ENCODE measurements at places on chromosomes 7 and 10.

DNA sequence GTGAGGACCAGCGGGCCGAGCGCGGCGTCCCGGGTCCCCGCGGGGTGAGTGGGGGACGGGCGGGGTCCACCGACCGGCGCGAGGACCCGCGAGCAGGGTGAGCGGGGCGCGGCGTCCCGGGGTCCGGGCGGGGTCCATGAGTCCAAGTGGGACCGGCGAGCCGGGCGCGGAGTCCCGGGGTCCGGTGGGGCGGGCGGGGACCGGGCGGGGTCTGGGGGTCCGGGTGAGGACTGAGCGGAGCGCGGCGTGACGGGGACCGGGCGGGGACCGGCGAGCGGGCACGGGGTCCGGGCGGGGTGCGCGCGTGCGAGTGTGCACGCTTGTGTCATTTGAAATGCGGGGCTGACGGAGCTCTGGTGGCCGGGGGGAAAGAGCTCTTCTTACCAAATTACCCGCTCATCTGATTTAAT, 765 bp downstream of the CELF2 start:
- DNase-seq = peak; percentile 1

DNA sequence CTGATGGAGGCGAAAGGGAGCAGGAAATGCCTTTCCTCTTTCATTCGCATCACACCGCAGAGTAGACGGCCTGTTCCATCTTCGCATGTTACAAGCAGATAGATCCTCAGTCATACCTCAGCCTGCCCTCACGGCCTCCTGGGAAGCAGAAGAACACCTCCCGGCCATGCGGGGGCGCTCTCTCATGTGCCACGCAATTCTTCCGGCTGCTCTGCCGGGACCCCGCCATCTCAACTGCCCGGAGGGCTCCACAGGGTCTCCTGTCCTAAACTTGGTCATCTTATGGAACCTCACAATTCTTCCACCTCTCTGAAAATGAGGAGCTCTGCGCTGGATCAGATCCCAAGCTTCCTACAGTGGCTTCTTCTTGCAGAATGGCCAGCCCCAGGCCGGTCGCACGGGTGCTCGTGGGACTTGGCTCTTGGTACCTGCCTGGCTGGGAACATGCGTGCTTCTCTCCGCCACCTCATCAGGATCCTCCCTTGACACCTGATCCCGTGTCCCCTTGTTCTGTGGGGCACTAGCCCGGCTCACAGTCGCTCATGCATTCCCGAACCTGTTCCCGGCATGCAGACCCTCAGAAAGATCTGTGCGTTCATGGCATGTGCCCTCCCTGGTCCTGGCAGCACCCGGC, 262.8 kb upstream of the SHH start:
- DNase-seq = no peak

GRCh38 chr7:78111386-78111785, 312.8 kb downstream of the PHTF2 start:
- no peak for DNase-seq

- DNase-seq = no peak
These were observed 19.2 kb downstream of the ITPRIP start for GRCh38 chr10:104318810-104319741.

GRCh38 chr7:28956608-28957063, 1.5 kb downstream of the TRIL start:
- no peak for DNase-seq

DNA sequence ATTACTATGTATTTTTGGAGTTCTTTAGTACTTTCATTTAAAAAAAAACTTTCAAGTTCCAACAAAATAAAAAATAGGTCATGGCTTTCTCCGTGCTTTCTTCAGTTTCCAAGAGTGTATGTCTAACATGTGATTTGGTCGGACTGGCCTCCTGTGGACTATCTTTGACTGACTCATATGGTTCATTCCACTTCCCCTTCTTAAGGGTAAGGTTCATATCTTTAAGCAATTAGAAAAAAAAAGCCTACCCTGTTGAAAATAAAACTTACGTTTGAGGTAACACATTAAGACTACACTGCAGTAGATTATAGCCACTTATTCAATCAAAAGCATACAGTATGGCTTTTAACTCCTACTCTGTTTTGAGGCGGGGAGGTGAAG, 112.8 kb upstream of the AHR start:
- peak; percentile 2 for DNase-seq

GRCh38 chr7:28558236-28558635, 145.9 kb downstream of the CREB5 start:
- DNase-seq = no peak

DNA sequence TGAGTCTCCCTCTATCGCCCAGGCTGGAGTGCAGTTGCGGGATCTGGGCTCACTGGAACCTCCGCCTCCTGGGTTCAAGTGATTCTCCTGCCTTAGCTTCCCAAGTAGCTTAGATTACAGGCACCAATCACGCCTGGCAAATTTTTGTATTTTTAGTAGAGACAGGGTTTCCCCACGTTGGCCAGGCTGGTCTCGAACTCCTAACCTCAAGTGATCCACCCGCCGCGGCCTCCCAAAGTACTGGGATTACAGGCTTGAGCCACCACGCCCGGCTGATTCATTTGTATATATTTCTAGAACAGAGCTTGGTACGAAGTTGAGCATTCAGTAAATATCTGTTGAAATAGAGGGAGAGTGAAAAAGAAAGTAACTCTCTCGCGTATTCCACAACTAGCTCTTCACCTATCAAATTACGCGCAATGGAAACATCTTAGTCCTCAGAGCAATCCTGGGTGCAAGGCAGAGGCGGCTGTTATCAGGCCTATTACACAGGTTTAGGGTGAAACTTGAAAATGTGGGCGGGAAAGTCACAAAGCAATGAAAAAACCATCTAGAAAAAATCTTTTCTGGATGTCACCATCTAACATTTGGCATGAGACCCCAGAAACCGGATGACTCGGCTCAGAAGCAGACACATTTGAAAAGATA, 707 bp upstream of the GHITM start:
- DNase-seq = peak; percentile 49

- no peak for DNase-seq
These were observed 182.0 kb downstream of the THSD7A start for GRCh38 chr7:11650030-11650429.

DNA sequence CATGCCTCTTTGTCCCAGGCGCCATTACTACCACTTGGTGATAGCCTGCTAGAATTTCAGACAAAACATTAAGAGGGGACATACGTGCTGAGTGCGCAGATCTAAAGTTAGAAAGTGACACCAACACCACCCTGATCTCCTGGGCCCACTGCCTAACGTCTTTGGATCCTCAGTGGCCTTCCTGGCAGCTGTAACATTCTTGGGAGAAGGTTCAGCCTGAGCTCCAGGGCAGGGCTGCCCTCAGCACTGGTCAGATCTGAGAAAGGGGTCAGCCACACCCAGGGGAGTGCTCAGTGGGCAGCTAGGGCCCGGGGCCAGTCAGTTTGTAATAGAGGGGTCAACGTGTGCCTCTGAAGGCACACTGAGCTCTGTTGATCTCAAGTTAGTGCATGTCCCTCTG, 48.4 kb downstream of the ZCCHC24 start:
- DNase-seq = no peak

DNA sequence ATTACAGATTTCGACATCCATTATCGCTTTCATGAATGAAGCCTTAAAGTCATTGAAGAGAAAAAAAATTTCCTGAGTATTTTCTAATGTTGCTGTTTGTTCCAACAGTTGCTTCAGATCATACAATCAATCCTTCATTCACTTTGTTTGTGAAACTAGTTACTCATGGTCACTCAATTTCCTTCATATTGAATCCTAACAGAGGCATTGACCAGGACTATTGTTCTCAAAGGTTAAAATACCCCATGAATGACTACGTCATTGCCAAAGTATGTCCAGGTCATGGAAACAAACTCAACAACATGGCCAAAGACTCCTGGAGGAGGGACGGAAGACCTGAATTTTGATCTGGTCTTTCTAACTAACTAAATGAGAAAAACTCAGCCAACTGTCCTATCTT, 54.0 kb upstream of the ABCB5 start:
- DNase-seq = no peak

GRCh38 chr10:18364987-18365775, 225.0 kb downstream of the CACNB2 start:
- DNase-seq = no peak

DNA sequence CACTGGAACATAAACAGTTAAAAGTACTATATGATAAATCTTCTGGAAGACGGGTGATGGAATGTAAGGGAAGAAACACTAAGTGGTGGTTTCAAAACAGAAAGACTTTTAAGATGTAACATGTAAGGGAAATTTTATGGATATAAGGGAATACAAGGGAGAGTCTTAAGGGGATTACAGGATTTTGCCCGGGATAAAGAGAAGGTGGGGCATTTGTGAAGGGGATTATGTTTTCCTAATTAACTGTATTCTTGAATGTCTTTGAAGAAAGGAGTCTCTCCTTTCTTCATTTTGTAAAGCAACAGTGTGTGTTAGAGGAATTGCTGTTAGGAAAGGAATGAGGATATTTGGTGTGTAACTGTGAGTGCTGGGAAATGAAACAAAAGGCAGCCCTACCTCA, 745.2 kb downstream of the AUTS2 start:
- no peak for DNase-seq

DNA sequence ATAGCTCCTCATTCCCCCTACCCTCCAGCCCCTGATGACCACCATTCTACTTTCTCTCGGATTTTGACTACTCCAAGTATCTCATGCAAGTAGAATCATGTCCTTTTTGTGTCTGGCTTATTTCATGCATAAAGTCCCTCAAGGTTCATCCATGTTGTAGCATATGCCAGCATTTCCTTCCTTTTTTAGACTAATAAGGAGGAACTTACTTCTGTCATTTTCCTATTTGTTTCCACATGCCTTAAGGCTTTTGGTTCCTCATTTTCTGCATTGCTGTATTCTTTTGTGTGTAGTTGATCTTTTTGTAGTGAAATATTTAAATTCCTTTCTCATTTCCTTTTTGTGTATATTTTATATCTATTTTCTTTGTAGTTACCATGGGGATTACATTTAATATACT, 376.9 kb downstream of the CALN1 start:
- no peak for DNase-seq

GRCh38 chr7:129497156-129497555, 5.2 kb upstream of the SMKR1 start:
- DNase-seq = no peak

DNA sequence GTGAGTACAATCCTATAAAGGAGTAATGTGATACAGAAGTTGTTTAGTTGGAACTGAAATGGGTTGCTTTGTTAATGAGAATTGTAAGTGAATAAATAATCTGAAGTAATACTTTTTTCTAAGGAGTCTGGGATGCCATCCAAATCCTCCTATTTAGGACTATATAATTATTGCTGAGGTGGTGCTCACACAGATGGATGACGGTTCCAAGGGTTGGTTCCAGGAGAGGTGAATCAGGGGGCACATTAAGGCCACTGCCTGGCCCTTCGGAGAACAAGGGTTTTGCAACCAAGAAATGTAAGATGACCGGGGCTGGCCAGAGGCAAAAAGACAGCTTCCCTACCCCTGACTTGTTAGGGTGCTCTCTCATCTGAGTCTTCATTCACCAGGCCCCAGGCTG, 352.7 kb downstream of the PHTF2 start:
- DNase-seq = no peak

- DNase-seq = no peak
These were observed 160.5 kb downstream of the TNS3 start for GRCh38 chr7:47421456-47421855.

GRCh38 chr10:6313111-6313895, 110.6 kb downstream of the PFKFB3 start:
- no peak for DNase-seq

- no peak for DNase-seq
These were observed 68.7 kb downstream of the CAMK1D start for GRCh38 chr10:12418000-12418399.

DNA sequence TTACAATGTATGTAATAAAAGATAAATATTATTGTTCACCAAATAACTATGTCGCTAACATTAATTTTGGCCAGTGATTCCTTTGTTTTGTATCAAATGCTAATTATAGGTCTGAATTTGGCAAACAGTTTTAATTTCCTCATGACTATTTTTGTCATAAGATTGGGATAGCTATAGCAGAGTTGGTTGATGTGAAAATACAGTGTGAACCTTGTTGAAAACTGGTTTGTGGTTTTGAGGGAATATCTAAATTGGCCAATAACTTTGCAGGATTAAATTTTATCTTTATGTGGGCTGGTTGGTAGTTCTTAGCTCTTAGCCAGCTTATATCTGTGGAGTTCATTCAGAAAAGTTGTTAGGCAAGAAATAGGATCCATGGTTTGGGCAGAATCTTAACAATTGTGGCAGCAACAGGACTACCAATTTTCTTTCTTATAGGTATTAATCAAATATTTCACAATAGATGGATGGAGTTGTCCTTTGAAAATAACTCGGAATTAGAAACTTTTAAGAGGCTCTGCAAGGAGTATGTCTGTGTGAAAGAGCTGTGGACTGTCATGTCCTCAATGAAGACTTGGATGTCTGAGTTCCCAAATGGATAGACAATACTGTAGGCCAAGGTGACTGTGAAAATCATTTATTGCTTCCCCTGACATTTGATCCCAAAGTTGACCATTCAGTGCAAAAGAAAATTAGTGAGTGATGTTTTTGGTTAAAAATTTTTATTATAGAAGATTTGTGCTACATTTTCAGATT, 73.5 kb downstream of the PRKG1 start:
- DNase-seq = no peak

DNA sequence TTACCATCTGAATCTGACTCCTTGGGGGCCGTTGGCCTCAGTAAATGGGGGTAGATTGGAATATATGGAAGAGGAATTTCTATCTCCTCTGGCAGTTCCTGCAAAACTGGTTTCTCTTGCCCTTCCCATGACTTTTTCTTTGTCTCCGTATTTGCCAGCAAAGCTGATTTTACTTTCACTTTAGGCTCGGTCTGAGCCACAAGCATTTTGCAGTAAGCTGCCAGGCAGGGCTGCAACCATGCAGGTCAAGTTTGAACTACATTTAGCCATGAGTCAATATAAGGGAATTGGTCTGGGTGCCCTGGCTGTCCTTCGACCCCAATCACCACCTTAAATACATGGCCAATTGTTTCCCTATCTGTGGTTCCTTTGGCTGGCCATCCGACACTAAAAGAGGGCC, 104.3 kb downstream of the TRIM24 start:
- no peak for DNase-seq

GRCh38 chr10:59016043-59016442, 160.4 kb upstream of the PHYHIPL start:
- DNase-seq = no peak

Measured in activated T-helper 9 cell treated with anti-CD3 and anti-CD28 coated beads, Interleukin-2, amount 50 U/mL, for 16 hours (primary cell).